ENCODE measurements at places on chromosomes 5 and 9.

DNA sequence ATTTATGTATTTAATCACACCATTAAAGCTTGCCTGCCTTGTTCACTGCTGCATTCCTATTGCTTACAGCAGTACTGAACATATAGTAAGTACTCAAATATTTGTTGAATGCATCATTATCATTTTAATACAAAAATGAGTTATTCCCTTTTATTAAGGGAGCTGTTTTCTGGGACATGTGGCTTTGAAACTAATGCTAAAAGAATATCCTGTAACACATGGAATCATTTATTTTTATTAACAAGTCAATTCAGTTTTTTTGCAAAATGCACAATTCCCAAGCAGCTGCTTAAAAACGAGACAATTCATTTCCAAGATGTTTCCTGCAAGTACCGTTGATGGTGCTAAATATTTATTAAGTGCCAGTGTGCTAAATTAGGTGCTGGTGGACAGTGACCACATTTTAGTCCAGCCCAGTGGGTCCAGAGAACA, 148.3 kb upstream of the NR3C1 start:
- no peaks in the 10 kb centered on the region for H3K36me3 ChIP-seq
- H3K27me3 ChIP-seq, result no peaks in the 10 kb centered on the region
- no peak overlapping the region for H3K4me3 ChIP-seq
- no peak for ATAC-seq
- H3K27ac ChIP-seq, result no peak overlapping the region

- no peak overlapping the region for H3K27ac ChIP-seq
- H3K36me3 ChIP-seq, result no peaks in the 10 kb centered on the region
- H3K4me3 ChIP-seq, result no peak overlapping the region
Measured at GRCh38 chr5:133544346-133544745, 68.0 kb downstream of the FSTL4 start.

DNA sequence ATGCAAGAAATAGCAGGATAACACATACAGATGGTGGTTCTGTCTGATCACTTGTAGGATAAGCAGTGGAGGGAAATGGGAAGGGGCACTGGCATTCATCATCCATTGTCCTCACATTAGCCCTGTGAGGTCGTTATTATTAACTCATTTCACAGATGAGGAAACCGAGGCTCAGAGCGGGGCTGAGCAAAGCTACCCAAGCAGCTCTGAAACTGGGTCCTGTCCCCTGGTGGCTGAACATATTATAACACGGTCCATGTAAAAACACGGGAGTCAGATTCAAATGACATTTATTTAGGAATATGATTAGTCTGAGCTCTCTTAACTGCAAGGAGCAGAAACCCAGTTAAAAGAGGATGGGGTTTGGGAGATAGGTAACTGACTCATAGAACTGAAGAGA, 43.1 kb downstream of the HRH2 start:
- no peak overlapping the region for H3K4me3 ChIP-seq
- no peaks in the 10 kb centered on the region for H3K4me1 ChIP-seq
- H3K36me3 ChIP-seq, result no peaks in the 10 kb centered on the region
- H3K27me3 ChIP-seq, result peaks cover 44% of the 10 kb centered on the region

DNA sequence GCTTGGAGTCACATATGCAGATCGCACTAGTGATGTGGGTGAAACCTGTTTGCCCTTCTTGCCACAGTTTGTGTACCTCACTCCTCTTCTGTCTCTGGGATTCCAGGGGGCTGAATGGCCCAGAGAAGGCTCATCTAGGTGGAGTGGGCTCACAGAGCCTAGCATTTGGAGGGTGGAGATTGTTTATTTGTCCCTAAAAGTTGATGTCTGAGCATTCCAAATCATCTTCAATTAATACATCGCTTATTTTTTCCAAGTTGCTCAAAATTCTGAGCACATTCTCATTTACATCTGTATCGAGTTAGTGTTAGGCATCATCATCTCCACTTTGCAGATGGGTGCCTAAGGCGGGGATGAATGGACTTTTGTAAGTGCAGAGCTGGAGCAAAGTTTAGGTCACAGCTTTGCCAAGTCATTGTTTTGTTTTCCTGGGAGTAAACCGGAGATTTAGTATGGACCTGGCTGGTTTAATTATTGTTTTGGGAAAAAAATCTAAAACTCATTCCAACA, 2.0 kb downstream of the ABL1 start:
- no peaks in the 10 kb centered on the region for H3K27me3 ChIP-seq
- peak overlapping the region; percentile 16 for H3K4me3 ChIP-seq
- no peak overlapping the region for H3K27ac ChIP-seq
- no peaks in the 10 kb centered on the region for H3K36me3 ChIP-seq

GRCh38 chr9:106885451-106885850, 22.5 kb downstream of the ZNF462 start:
- no peaks in the 10 kb centered on the region for H3K4me1 ChIP-seq
- ATAC-seq, result no peak
- no peaks in the 10 kb centered on the region for H3K36me3 ChIP-seq
- H3K27me3 ChIP-seq, result no peaks in the 10 kb centered on the region

Measured in stimulated activated memory B cell treated with anti-CD40 and anti-IgM and Interleukin-4, amounts not matched to agents 10 μg/mL and 1 μg/mL and 100 μg/mL, for 72 hours (primary cell).